Endodermal cell (in vitro differentiated cells): ENCODE measurements at places on chromosomes 4 and X. TPM values are rescaled to one million over a fixed set of nuclear protein-coding genes. Genes with fewer than 3 reads are reported as not detected.

- no peak overlapping the region for H3K4me3 ChIP-seq
- no peaks in the 10 kb centered on the region for H3K27me3 ChIP-seq
- no peaks in the 10 kb centered on the region for H3K36me3 ChIP-seq
- DNase-seq = no peak
- H3K4me1 ChIP-seq = no peaks in the 10 kb centered on the region
Measured at GRCh38 chrX:146881521-146881920, 67.0 kb upstream of the CXorf51A start.

- H3K27ac ChIP-seq = peak overlapping the region; percentile 33
- H3K4me3 ChIP-seq = no peak overlapping the region
- no peaks in the 10 kb centered on the region for H3K27me3 ChIP-seq
- no peaks in the 10 kb centered on the region for H3K36me3 ChIP-seq
Measured at GRCh38 chr4:117814277-117815246, 219.7 kb upstream of the NDST3 start.

CT45A2 gene
- not detected in 2 replicates for total RNA-seq

CT47B1 gene
- not detected in 2 replicates for total RNA-seq

DNA sequence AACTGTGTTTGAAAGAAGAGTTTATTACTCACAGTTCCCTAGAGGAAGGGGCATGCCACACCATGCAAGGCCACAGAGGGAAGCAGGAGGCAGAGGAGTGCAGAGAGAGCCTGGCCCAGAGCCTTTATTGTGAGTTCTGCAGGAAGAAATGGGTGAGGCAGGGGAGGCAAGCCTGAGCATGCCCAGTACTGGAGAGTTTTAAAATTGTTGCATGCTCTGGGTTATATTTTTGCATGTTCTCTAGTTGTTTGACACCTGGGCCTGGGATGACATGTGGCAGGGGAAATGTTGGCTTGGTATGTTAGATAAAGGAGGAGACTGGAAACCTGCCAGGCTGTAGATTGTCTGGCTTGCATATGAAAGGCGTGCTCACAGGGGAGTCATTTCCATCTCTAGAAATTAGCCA is 19.7 kb upstream of the CRMP1 start:
- H3K36me3 ChIP-seq = no peaks in the 10 kb centered on the region
- H3K4me1 ChIP-seq = no peaks in the 10 kb centered on the region
- no peak overlapping the region for H3K4me3 ChIP-seq

- no peaks in the 10 kb centered on the region for H3K36me3 ChIP-seq
- peak overlapping the region; percentile 49 for H3K27ac ChIP-seq
- no peak overlapping the region for H3K4me3 ChIP-seq
- no peaks in the 10 kb centered on the region for H3K4me1 ChIP-seq
- DNase-seq = no peak
Measured at GRCh38 chr4:7506119-7506518, 71.4 kb upstream of the PSAPL1 start.

DNA sequence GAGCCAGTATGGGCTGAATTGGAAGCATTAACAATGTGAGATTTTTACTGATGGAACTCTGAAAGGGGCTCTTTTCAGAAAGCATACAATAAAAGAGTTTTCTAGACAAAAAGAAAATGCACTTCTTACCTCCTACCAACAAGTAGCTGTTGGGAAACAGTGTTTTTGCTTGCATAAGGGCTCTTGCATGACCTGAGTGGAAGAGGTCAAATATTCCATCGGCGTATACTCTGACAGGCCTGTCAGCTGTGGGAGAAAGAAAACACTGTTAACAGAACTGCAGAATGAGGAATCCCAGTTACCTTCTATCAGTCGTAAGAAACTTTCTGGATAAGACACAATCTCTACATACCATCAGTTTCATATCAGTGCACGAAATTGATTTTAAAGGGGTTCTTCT is 39.5 kb downstream of the PCYT1B start:
- no peak overlapping the region for H3K4me3 ChIP-seq
- no peak for DNase-seq
- H3K27me3 ChIP-seq = no peaks in the 10 kb centered on the region

DNA sequence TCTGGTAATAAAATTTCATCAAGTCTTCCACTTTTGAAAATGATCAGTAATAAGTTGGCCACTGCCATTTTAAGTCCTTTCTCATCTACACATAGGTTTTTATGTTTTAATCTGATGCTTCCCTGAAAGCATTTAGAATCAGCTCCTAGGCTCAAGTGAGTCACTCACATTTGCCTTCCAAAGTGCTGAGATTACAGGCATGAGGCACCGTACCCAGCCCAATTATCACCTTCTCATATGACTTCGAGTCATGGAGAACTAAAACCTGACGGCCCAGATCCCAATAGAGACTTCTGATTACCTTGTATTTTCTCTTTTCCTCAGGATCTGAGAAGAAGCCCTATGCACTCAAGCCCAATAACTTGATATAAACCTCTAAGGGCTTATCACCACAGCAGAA is 140.8 kb downstream of the OPHN1 start:
- H3K27me3 ChIP-seq = no peaks in the 10 kb centered on the region
- H3K36me3 ChIP-seq = no peaks in the 10 kb centered on the region
- no peaks in the 10 kb centered on the region for H3K4me1 ChIP-seq
- no peak overlapping the region for H3K4me3 ChIP-seq
- H3K27ac ChIP-seq = no peak overlapping the region

NUDT10 gene
- total RNA-seq = 23.7 and 24.2 TPM in 2 replicates

FAM13A gene
- 12.1 and 13.6 TPM in 2 replicates for total RNA-seq

RNF113A gene
- total RNA-seq = 8.5 to 19.3 TPM (median 9.3 TPM) in 3 replicates

- no peak for DNase-seq
- H3K27me3 ChIP-seq = no peaks in the 10 kb centered on the region
- no peak overlapping the region for H3K4me3 ChIP-seq
- H3K27ac ChIP-seq = no peak overlapping the region
- no peaks in the 10 kb centered on the region for H3K4me1 ChIP-seq
Measured at GRCh38 chr4:84804136-84804535, 162.4 kb downstream of the WDFY3 start.

DNA sequence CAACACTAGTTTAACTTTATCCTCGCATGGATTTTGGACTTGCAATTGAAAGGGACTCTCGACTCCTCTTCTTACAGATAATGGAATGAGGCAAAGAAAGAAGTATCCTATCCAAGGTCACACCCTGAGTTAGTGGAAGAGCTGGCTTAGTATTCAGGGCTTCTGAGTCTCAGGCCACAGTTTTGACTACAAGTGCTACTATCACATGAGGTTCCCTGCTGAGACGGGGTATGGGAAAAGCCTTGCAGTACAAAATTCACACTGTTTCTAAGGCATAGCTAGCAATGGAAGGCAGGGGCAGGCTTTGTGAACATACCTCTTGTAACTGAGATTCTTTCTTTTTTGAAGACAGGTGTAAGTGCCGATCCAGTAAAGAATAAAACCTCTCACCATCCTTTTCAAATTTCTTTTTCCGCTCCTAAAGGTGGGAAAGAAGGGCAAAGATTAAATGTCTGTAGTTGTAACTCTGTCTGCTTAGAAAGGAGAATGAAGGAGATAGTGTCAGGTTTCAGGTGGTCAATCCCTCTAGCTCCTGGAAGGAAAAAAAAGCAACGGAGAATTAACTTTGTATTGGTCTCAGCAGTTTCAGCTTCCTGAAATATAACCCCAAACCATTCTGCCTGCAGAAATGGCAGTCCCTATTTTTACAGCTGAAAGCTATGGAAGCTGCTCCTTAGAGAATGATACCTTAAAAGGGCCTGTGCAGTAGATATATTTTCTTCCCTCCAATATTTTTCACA is 199.0 kb downstream of the OPHN1 start:
- no peak overlapping the region for H3K27ac ChIP-seq
- no peaks in the 10 kb centered on the region for H3K4me1 ChIP-seq
- no peaks in the 10 kb centered on the region for H3K36me3 ChIP-seq
- DNase-seq = peak; percentile 55
- peak overlapping the region; percentile 15 for H3K4me3 ChIP-seq

DNA sequence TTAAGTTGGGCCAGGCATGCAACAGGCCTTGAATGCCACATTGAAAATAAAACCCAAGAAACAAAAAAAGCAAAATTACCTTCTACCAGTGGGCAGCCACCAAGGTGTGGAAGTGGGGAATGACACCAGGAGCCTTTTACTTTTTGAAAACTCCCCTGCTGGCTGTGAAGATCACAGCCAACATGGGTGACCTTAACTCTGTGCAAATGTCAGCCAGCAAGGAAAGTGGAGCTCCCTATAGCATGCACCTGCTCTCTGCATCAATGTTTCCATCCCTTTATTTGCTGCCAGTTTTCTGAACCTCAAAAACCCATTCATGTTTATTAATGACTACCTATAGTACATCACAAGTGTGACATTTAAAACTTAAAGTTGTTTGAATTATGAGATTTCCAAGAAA is 63.7 kb downstream of the HS3ST1 start:
- H3K27ac ChIP-seq = no peak overlapping the region
- no peaks in the 10 kb centered on the region for H3K36me3 ChIP-seq
- DNase-seq = no peak
- H3K4me3 ChIP-seq = no peak overlapping the region
- no peaks in the 10 kb centered on the region for H3K4me1 ChIP-seq
- no peaks in the 10 kb centered on the region for H3K27me3 ChIP-seq

SMR3B gene
- not detected in 2 replicates for total RNA-seq

PLXNB3 gene
- 0.29 and 1.1 TPM in 2 replicates for total RNA-seq

- no peak overlapping the region for H3K4me3 ChIP-seq
- no peaks in the 10 kb centered on the region for H3K4me1 ChIP-seq
- H3K27me3 ChIP-seq = no peaks in the 10 kb centered on the region
- H3K27ac ChIP-seq = no peak overlapping the region
Measured at GRCh38 chrX:53547668-53548067, 113.5 kb upstream of the HSD17B10 start.

DNA sequence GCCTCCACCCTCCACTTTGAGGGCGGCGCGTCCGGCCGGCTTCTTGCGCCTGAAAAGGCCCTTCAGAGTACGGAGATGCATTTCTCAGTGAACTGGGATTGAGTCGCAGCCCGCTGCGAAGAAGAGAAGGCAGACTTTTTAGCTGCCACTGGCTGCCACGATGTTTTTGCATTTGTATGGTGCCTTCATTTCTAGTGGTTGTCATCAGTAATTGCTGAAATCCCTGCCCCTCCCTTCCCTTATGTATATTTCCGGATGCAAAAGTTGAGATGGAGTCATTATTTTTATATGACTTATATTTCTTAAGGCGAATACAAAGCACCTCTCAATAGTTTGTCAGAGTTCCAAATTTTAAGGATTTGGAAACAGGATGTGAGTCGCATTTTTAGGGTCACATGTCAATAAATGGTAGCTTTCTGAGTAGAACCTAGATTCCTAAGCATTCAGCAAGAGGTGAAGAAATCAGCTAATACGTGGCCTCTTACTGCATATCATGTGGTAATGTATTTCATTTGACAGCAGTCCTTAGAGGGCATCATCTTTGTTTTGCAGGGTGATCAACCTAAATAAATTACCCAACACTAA is 658 bp downstream of the ATP6AP2 start:
- no peaks in the 10 kb centered on the region for H3K27me3 ChIP-seq
- DNase-seq = no peak
- H3K4me1 ChIP-seq = no peaks in the 10 kb centered on the region
- no peaks in the 10 kb centered on the region for H3K36me3 ChIP-seq
- peak overlapping the region; percentile 49 for H3K27ac ChIP-seq

ARHGAP36 gene
- total RNA-seq = not detected in 3 replicates

DNA sequence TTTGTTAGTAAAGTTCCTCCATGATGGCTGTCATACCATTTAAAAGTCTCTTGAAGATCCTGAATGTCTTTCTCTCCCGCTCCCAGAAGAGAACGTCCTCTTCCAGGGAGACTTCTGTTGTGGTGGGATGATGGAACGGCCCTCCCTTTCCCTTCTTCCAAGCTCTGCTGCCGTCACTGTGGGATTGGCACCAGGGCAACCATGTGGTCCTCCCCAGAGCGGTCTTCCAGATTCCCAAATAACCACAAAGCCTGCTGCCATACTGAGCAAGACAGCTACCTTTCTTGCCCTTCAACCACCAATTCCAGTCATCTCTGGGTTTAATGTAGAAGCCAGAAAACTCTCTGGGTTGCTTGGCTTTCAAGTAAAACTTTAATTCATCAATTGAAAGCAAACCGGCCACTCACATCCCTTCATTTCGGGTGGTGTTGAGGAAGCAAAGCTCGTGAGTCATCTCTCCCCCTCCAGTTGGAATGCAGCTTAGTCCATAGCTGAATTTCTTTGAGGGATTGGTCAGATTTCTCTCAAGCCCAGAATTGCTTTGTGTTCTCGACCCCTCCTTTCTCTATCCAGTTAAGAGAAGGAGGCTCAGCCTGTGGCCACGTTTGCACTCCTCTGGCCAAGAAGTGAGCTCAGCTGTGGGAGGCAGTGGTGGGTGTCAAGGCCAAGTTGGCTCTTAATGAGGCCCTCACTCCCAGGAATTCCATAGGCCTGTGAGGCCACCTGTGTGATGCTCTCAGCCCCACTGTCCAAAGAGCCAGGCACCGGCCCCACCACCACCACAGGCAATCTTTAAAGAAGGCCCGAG is 36.9 kb downstream of the FHDC1 start:
- no peak overlapping the region for H3K27ac ChIP-seq
- no peak for DNase-seq
- H3K4me1 ChIP-seq = no peaks in the 10 kb centered on the region
- no peaks in the 10 kb centered on the region for H3K27me3 ChIP-seq
- no peak overlapping the region for H3K4me3 ChIP-seq

GRCh38 chrX:120457766-120458180 is 11.3 kb downstream of the LAMP2 start:
- H3K36me3 ChIP-seq = peaks cover 8% of the 10 kb centered on the region
- DNase-seq = no peak
- no peaks in the 10 kb centered on the region for H3K27me3 ChIP-seq
- no peak overlapping the region for H3K4me3 ChIP-seq
- no peaks in the 10 kb centered on the region for H3K4me1 ChIP-seq

DNA sequence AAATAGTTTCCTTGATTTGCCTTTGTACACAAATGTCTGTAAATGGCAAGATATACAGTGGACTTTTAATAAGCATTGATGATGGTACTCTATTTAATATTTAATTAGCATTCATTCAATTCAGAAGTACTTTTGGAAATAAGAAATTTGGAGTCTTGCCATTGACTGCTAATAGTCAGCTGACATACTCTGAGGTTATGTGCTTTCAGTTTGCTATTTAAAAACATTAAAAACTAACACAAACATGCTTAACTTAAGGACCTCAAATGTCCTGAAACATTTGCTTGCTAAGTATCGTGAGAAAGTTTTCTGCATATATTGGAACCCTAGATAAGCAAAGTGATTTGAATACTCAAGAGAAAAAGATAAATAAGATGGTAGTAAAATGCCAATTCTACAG is 64.6 kb downstream of the REELD1 start:
- no peaks in the 10 kb centered on the region for H3K27me3 ChIP-seq
- no peak for DNase-seq
- no peaks in the 10 kb centered on the region for H3K4me1 ChIP-seq
- no peaks in the 10 kb centered on the region for H3K36me3 ChIP-seq
- peak overlapping the region; percentile 73 for H3K27ac ChIP-seq
- H3K4me3 ChIP-seq = no peak overlapping the region

DNA sequence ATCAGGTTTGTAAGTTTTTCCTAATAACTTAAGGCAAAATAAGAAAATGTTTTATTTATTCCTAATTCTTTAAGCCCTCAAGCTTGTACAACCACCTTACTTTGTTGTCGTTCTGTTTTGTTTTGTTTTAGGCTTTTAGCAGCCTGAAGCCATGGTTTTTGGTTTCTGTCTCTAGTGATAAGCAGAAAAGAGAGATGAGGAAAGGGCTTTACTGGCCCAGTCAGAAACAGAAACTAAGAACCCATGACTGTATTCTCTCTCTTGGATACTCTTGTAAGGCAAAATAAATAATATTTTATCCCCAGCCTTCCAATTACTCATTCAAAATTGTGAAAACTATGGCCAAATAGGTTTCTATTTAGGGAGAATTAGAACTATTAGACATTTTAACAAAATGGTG is 29.4 kb downstream of the TBC1D19 start:
- no peaks in the 10 kb centered on the region for H3K27me3 ChIP-seq
- H3K4me1 ChIP-seq = no peaks in the 10 kb centered on the region
- no peak for DNase-seq
- H3K36me3 ChIP-seq = no peaks in the 10 kb centered on the region
- no peak overlapping the region for H3K4me3 ChIP-seq
- no peak overlapping the region for H3K27ac ChIP-seq
